ENCODE measurements at places on chromosomes 2 and 18.

- DNase-seq = no peak
Measured at GRCh38 chr2:128667391-128667790, 348.7 kb upstream of the HS6ST1 start.

GRCh38 chr18:3720818-3721545 lies 271.0 kb downstream of the TGIF1 start:
- DNase-seq = no peak

- no peak for DNase-seq
Measured at GRCh38 chr2:231332388-231332787, 63.1 kb upstream of the B3GNT7 start.

DNA sequence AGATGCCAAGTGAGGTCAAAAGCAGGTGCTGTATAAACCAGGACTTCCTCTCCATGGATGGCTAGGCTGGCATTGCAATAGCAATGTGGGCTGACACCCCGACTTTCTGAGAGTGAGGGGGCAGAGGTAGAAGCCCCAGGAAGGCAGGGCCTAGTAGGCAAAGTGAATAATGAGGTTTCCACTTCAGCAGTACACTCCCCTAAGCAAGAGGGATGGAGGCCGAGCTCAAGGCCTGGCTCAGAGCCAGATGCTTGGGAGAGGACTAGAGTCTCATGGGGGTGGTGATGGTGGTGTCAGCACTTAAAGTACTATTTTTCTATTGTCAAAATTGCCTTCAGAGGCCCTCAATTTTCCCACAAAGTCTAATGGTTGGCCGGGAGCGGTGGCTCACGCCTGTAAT lies 41.6 kb upstream of the HK2 start:
- no peak for DNase-seq

GRCh38 chr2:157858846-157859245 lies 17.3 kb downstream of the ACVR1 start:
- DNase-seq = no peak

- DNase-seq = peak; percentile 28
Measured at GRCh38 chr18:22342625-22343024, 75.1 kb downstream of the CTAGE1 start.

DNA sequence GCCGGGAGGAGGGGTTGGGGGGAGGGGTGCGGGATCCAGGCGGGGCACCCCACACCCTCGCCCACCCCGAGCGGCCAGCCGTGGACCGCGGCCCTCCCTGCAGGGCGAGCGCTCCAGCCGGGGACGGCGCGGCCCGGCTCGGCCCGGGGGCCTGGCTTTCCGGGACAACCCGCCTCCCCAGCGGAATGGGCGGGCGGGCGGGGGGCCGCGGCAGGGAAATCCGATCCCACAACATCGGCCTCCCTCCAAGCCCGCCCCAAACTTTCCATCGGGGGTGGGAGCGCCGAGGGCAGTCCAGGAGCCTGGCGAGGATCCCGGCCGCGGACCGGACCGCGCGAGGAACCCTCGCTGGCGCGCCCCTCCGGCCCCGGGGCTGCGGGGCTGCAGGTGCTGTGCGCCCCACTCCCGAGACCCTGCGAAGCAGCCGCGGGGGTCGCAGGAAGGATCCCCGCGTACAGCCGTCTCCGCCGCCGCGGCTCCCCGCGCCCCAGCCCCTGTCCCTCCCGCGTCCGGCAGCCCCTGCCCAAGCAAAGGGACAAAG lies 529 bp downstream of the SEMA4C start:
- DNase-seq = peak; percentile 81

- peak; percentile 63 for DNase-seq
Measured at GRCh38 chr2:160140471-160140870, 59.6 kb downstream of the ITGB6 start.

GRCh38 chr2:111221701-111222100 lies 101.0 kb downstream of the BCL2L11 start:
- DNase-seq = no peak

GRCh38 chr2:111667542-111668273 lies 216.3 kb downstream of the ANAPC1 start:
- DNase-seq = peak; percentile 84

- DNase-seq = peak; percentile 47
Measured at GRCh38 chr2:102841107-102841840, 79.4 kb downstream of the TMEM182 start.

GRCh38 chr2:6913415-6914157 lies 3.6 kb upstream of the RNF144A start:
- no peak for DNase-seq

GRCh38 chr2:239259603-239260298 lies 141.1 kb downstream of the HDAC4 start:
- DNase-seq = no peak

- no peak for DNase-seq
Measured at GRCh38 chr2:121263996-121264715, 20.8 kb downstream of the TFCP2L1 start.

DNA sequence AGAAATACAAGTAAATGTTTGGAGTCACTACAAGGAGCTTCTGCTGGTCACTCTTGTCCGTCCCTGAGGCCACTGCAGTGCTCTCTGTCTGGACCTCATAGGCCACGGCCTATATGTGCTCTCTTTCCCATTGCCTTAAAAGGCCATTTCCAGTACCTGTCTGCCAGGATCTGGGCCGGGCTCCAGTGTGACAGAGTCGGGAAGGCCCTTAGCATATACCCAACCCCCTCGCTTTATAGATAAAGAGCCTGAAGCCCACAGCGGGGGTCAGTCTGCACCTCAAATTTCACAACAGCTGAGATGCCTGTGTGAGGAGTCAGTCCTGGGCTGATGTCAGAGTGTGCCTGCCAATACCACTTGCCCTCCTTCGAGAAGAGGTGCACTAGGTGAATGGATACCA lies 39.9 kb downstream of the ADD2 start:
- no peak for DNase-seq

GRCh38 chr2:163943403-163944346 lies 207.9 kb upstream of the FIGN start:
- no peak for DNase-seq

DNA sequence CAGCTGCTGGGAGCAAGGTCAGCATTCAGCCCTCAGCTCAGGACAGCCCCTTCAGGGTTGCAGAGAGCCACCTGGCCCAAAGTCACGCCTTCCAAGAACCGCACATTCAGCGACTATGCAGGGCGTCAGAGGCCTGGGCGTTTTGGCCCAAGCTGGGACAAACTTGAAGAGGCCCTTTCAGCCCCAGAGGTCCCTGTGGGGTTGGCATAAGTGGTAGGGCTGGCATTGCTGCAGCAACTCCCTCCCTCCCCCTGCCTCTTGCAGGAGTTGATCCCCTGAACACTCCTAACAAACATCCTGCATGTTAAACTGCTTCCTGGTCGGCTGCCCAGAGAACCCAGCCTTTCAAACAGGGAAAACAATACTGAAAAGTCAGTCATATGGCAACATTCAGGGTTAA lies 192.9 kb upstream of the SMAD2 start:
- no peak for DNase-seq

DNA sequence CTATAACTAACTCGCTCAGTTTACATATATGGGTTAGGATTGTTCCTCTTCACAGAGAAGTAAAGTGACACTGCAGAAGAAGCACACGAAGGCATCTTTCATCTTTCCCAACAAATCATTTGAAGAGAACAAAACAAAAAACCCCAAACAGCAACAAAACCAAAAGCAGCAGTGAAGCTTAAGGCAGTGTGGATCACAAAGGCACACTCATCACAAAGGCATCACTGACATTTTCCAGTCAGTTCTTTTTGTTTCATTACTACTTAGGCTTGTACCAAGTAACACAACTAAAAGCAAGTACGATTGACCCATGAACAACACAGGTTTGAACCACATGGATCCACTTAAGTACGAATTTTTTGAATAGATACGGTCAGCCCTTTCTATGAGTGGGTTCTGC lies 75.7 kb downstream of the RNF152 start:
- DNase-seq = peak; percentile 47

GRCh38 chr2:176873403-176873802 lies 339.2 kb upstream of the HNRNPA3 start:
- DNase-seq = peak; percentile 13

- no peak for DNase-seq
Measured at GRCh38 chr2:218271865-218272530, 1.7 kb downstream of the PNKD start.

- peak; percentile 76 for DNase-seq
Measured at GRCh38 chr2:7037340-7038333, 120.4 kb downstream of the RNF144A start.

- DNase-seq = peak; percentile 40
Measured at GRCh38 chr2:188382107-188382506, 90.4 kb downstream of the GULP1 start.

DNA sequence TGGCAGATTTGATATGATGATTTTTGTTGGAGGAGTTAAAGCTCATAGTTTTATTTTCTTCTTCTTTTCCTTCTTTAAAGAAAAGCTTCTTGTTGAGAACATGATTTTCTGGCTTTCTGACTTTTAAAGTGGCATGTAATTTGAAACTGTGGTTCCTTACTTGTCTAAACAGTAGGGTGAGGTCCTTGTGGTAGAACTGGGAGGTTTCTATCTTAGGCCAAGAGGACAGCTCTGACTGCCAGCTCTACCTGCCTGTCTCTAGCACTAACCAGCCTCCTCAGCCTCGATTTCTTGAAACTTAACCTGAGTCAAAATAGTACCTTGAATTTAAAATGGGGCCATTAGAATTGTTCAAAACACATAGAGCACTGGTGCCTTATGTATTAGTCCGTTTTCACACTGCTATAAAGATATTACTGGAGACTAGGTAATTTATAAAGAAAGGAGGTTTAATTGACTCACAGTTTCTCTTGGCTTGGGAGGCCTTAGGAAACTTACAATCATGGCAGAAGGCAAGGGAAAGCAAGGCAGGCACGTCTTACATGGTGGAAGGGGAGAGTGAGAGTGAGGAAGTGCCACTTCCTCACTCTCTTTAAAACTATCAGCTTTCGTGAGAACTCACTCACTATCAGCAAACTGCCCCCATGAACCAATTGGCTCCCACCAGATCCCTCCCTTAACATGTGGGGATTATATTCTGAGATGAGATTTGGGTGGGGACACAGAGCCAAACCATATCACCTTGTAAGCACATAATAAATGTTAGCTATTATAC lies 119.0 kb downstream of the CERS6 start:
- no peak for DNase-seq

DNA sequence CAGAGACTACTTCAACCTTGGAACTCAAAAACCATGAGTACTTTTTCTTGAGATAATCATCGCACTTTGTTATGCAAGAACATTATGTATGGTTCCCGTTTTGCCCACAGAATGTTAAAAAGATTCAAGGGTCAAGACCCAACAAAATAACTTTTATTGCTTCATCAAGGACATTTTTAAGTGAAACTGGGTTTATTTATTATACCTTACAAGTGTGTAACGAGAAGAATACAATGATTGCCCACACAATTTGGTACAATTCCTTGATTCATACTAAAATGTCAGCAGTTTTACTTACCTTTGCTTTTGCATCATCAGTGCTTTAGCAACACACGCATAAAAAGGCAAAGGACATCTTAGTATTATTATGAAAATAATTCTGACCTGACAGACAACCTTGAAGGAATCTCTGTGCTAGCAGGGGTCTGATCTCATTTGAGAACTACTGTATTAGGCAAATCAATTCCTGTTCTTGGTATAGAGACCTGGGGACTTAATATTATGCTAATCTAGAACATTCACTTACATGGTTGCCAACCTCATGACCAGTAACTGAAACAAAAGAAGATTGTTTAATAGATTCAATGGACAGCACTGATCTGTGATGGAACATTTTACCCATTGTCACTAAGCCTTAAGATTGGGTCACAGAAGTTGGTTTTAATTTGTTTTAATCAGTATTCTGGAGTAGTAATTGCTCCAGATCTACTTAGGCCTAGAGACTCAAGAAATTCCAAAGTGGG lies 16.2 kb downstream of the CCDC88A start:
- DNase-seq = no peak

DNA sequence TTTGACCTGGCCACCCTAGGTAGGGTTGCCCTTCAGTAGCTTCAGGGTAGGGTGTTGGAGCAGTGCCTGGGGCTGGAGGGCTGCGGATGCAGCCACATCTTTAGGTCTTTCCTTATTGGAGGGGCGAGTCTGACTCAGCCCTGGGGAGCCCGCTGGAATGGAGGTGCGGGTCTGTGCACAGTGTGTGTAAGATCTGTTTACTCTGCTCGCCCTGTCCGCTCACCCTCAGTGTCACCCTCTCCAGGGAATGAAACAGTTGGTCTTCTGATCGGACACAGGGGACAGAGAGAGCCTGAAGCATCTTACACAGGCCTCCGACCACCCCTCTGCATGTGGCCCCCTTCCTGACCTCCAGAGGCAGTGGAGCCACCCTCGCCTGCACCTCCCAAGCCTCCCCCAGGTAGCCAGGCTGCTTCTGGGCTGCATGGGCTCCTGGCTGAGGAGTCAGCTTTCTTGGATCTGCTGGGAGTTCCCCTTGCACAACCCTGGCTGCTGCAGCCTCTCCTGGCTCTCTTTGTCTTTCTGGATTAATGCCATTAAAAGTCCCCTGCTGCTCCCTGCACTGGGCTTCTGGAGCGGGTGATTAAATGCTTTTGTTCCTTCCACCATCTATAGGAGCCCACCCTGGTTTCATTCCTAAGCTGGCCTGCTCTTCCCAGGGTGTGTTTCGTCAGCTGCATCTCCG lies 82.6 kb downstream of the ASB1 start:
- peak; percentile 40 for DNase-seq

DNA sequence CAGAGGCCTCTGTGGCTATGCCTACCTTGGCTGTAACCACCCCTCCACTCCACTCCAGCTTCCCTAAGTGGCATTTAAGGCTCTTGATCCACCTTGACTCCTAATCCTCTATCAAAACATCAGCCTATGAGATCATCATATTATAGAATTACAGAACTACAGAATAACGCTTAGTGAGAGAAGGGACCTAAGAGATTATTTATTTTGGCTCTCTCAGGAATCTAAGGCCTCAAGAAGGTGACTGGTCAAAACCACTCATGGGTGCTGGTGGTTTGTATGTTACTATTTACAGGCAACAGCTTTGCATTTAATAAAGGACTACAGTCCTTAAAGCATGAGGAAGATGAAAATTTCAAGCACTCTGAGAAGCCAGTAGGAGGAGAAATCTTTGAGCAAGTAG lies 118.8 kb downstream of the FSHR start:
- DNase-seq = no peak
